Skeletal muscle cell (primary cell): ENCODE measurements at places on chromosomes 6 and 20.

GRCh38 chr20:36202891-36203338 lies 33.4 kb upstream of the AAR2 start:
- no peak for DNase-seq

DNA sequence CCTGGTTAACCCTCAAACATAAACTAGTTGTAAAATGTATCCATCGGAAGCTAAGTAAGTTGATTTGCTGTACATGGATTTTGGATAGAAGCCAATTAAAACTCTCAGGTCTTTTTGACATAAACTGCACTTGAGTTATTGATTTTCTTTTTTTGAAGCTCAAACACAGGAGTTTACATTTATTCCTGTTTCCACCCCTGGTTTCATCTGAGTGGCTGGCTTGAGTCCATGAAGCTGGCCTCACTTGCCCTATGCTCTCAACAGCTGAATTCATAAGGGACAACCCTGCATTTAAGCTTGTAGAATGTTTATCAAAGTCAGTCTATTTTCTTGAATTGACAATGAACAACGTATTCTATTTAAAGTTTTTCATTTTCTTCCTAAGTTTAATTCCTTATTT lies 58.1 kb upstream of the PLEKHG1 start:
- no peak for DNase-seq

GRCh38 chr20:50694379-50695134 lies 3.2 kb upstream of the RIPOR3 start:
- DNase-seq, result no peak

DNA sequence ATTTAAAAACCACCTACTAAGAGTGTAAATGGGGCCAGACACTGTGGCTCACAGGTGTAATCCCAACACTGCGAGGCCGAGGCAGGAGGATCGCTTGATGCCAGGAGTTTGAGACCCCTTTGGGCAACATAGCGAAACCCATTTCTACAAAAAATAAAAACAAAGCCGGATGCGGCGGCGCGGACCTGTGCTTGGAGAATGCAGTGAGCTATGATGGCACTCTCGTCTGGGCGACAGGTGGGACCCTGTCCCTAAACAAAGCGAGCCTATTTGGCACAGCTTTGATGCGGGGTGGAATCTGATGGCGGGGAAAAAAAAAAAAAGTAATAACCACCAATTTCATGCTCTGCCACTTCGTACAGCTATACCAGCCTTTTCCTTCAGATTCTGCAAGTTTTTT lies 1.1 kb downstream of the TCP1 start:
- no peak for DNase-seq

- no peak for DNase-seq
Observed at GRCh38 chr6:53692172-53692571, 26.6 kb upstream of the KLHL31 start.

DNA sequence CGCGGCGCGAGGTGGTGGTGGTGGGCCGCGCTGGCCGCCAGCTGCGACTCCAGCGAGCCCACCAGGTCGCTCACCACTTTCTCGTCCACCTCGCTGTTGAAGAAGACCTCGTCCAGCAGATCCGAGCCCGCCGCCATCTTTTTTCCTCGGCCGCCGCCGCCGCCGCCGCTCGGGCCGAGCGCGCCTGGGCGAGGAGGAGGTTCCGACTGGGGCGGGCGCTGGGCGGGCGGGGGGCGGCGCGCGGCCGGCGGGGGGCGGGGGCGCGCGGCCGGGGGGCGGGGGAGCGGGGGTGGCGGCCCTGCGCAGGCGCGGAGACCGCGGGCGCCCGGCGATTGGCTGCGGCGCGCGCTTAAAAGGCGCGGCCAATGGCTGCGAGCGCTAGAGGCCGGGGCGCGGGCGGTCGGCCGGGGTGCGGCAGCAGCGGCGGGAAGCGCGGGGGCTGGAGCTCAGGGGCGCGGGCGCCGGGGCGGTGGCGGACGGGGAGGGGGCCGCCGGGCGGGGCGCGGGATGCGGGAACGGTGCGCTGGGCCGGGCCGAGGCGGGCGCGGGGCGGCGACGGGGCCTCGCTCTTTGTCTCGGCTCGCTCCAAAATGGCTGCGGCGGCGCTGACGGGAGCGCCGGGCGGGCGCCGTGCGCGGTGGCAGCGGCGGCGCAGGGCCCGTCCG lies at the start of gene TAF4:
Gene TAF4 (minus strand): TSS at position 208 of the 665 bp plus-strand sequence. CDS start 71 bp downstream, at position 137.
- DNase-seq, result no peak

GRCh38 chr6:123909989-123910388 lies 106.3 kb downstream of the NKAIN2 start:
- no peak for DNase-seq

DNA sequence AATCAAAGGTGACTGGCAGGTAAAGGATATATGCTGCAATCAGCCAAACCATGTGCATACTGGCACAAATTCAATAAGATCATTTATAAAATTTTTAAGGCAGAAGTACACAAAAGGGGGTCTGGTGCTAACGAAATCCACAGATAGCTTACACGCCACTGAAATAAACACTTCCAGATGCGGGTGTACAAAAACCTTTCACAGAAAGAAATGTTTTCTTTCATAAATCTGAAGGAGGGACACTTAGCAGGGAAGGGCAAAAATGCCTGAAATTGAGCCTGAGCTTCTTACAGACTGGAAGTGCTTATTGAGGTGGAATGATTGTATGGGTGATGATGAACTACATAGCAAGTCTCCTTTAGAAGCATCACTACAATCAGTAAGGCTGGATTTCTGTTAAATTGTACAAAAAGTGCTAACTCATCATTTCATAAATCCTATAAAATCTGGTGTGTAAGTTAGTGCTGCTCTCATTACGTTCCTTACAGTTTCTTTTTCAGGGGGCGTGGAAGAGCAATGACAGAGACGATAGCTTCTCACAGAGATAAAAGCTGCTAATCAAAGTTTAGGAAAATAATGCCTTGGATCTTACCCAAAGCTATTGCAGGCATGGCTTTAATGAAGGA lies 409.3 kb upstream of the RUNX2 start:
- no peak for DNase-seq

DNA sequence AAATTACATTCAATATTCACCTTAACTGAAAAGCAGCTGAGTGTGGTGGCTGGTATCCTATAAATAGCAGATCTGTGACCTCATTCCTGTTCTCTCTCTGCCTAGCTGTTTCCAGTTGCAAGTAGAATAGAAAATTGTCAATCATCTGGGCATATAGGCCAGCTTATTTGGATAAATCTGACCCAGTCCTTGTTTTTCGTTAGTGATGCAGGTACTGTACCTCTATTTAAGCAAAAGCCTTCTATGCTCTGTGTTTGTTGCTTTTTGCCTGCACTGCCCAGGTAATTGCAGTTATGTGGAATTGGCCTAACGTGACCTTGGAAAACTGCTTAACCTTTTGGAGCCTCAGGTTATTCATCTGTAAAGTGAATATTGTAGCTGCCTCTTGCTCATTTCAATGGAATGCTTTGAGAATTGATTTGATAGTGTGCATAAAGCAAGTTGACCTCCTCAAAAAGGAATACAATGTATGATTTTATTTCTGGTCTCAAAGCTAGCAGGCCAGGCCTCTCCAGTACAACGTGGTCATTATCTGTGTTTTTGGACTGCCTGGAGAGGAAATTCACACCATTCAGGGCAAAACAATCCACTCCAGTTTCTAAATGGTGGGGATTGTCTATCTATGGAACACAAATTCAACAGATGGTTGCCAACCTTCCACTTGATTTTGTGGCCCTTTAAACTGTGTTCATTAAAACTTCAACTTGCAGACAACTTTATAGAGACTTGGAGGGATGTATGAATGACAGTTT lies 508.7 kb upstream of the CITED2 start:
- DNase-seq, result no peak

DNA sequence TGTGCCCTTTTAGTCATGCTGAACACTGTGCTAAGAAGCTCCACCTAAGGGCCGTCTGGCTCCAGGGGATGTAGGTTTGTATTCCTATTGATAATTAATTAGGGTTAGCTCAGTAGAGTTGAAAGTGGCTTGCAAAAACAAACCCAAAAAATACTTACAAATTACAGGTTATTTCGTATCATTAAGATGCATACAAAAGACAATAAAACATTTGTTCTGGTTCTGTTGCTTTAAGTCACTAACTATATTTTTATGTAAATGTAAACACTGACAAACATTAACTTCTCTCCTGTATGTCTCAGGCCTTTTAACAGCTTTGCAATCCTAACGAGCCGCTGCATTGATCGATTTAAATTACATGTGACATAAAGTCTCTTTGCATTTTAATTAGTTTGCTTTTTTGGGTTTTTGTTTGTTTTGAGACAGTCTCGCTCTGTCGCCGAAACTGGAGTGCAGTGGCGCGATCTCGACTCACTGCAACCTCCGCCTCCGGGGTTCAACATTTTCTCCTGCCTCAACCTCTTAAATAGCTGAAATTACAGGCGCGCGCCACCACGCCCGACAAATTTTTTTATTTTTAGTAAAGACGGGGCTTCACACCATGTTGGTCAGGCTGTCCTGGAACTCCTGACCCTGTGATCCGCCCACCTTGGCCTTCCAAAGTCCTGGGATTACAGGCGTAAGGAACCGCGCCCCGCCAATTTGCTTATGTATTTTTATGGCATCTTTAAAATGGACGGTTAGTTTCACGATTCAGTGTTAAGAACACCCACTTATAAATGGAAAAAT lies 110.9 kb downstream of the HFE start:
- no peak for DNase-seq

DNA sequence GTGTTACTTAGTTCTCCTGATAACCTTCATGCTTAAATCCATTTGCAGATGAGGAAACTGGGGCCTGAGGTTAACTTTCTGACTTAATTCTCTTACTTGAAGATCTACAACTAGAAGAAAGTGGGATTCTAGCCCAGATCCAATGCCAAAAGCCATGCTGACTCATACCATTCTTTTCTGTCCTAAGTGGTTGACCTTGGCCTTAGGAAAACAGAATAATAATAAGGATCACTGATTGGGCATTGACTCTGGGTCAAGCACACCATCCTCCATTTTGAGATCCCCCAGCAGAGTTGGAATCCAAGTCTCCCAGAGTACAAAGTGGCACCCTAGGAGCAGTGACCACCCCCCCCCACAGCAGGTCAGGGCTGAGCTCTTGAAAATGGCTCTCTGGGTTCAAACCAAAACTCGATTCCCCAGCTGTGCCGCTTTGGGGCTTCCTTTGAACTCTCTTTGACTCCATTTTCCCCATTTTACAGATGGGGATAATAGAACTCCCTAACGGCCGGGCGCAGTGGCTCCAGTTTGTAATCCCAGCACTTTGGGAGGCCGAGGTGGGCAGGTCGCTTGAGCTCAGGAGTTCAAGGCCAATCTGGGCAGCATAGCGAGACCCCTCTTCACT lies 12.8 kb upstream of the ZNF217 start:
- DNase-seq, result peak; percentile 60

GRCh38 chr6:46118836-46119235 lies 11.0 kb upstream of the ENPP4 start:
- DNase-seq, result no peak

DNA sequence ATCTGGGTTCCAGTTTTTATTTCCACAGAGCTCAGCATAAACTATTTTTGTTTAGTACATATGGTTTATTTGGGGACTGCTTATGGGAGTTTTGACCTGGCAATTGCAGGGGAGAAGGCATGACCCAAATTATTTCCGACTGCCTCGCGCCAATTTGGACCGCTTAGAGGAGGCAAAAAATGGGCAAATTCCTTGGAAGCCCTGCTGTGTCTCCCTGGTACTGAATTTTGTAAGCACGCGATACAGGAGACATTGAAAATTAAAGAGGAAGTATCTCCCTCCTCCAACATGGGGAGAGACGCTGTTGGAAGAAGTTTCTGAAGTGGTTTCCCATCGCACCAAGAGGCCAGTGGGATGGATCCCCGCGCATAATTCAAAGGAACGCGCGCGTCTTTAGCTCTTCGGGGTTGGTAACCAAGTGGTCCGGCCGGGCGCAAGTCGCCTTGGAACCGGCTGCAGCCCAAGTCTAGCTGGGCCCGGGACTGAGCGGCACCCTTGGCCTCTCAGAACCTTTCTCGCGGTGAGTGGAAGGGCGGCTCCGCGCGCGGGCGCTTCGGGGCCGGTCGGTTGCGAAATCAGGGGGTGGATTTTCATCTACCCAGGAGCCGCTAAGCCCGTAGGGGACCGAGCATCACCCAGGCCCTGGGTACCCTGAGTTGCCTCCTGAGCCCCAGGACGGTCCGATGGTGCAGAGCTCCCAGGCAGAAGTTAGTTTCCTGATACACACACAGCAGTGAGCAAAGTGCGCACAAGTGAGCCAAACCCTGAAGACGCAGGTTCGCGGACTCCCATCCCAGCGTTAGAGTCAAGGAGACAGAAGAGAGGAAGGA lies 6.2 kb downstream of the NKX2-2 start:
- DNase-seq, result no peak

GRCh38 chr6:42522942-42523814 lies 40.7 kb upstream of the UBR2 start:
- DNase-seq, result no peak
